NCI-H187 treated with DMSO at 0.1 percent for 48 hours (cell line): ENCODE measurements at places on chromosomes 5 and 9.

DNA sequence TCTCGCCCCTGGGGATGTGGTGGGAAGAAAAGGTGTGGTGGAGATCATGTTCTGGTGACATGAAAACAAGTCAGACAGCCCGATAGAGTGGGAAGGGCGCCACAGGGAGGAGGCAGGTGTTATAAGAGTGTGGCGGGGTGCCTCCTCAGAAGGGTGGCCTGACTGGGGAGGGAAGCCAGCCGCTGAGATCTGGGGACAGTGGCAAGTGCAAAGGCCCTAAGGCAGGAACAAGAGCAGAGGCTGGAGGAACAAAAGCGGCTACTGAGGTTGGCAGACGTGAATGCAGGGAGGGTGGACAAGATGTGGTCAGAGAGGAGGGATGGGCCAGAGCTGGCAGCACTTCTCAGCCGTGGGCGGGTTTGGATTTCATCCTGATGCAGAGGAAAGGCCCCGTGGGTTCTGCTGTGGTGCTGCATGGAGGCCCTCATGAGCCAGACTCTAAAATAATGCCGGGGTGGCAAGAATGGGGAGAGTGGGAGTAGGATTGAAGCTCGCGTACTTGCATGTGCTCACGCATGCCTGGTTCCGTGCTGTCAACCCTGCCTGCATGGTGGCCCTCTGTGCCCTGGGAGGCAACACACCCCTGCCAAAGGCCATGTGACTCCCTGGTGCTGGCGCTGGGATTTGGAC, 89.2 kb downstream of the MVB12B start:
- no peak for DNase-seq

DNA sequence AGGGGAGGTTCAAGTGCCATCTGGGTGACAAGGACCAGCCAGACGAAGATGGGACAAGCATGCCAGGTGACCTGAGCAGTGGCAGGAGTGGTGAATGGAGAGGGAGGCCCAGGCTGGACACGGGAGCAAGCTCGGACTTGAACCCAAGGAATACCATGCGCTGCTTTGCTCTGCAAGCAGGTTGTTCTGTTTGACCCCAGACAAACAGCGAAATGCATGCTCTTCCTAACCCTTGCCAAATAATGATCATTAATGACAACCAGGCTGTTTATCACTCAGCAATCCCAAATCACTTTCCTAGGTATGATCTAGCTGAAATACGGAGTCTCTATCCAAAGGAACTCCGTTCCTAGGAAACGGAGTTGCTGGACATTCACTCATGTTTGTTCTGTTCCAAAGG, 77.4 kb downstream of the PTPDC1 start:
- DNase-seq, result no peak

DNA sequence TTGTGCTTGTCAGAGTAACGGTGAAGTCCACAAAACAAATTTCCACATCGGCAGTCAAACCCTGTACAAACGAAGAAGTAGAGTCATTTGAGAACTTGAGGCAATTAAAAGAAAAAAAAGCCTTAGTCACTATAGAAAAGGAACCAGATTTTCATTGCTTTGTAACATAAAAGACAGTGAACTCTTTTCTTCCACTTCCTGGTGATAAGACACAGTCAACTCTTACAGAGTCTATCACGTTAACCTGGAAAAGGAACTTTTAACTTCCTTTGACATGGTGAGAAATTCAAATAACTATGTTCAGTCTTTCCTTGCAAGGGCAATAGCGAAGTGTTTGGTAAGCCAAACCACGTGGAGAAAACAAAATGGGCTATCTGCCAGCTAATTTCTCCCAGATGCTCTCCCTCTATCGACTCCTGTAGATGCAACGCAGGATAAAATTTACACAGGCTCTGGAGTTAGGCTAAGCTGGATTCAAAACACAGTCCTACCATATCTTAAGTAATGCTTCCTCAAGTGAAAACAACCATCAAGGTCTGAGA, 8.9 kb downstream of the ZFAND5 start:
- DNase-seq, result no peak

- DNase-seq, result no peak
These were observed 10.1 kb downstream of the IGFBPL1 start for GRCh38 chr9:38414040-38414723.

DNA sequence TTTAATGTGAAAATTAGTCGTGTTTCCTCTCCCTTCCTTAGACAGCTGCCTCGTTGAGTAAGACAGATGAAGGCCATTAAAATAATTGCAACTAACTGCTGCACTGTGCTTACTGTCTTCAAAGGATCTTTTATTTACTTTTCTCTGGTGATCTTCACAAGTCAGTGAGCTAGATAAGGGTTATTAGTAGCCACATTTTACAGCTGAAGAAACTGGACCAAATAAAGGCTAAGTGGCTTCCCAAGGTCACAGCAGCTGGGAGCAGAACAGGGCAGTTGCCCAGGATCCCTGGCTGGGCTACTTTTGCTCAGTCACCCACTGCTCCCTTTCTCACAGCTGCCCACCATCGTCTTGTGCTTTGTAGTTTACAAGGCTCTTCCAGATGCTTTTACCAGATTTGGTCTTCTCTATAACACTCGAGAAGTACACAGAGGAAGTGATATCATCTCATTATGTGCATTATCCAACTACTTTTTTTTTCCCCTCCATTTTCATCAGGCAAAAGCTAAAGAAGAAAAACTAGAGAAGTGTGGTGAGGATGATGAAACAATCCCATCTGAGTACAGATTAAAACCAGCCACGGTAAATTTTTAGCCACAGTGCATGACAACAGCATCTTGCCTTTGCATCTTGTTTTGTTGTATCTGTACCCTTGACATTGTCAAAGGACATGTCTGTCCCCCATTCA, 61.8 kb downstream of the ERAP1 start:
- DNase-seq, result no peak

DNA sequence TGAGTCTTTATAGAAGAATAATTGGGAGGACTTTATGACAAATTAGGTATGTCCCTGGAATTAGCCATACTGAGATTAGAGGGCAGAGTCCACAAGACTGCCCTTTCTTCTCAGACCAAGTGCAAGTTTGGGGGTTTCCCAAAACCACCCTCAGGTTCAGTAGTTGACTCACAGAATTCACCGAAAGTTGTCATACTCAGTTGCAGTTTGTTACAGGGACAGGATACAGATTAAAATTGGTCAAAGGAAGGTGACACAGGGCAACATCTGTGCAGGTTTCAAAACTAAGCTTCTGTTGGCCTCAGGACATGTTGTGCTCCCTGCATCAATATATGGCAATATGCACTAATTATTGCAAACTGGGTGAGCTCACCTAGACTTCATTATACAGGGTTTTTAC, 3.8 kb downstream of the RANBP17 start:
- DNase-seq, result no peak

DNA sequence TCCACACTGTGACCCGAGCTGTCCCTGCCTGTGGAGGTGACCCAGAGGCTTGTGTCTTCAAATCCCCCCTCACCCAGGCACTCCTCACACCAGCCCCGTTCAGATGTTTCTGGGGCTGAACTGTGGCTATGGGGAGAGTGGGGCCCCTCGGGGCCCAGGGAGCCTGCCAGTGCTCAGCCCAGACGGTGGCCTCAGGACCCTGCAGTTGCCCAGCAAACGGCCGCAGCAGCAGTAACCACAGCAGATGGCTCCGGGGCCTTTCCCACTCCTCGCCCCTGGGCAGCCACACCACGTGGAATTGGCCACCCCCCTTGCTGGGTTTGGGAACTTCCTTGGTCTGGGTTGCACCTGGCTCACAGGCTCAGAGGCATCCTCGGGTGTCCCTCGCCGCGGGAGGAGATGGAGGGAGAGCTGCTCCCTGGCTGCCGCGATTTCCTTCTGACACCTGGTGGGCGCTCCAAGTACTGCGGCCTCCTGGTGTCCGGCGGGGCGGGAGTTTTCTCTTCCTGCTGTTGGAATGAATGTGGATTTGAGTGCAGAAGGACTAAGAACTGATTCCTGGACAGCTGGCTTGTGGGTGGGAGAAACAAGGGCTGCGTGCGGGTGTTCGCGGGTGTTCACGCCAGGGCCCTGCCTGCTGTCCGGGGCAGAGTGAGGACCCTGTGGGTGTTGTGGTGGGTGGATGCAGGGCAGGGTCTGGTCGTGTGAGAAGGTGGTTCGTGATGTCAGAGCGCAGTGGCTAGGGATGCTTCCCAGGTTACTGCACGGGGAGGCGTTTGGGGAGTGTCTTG, 97.5 kb downstream of the COL5A1 start:
- DNase-seq, result no peak

GRCh38 chr5:53478411-53479044, 1.9 kb upstream of the FST start:
- DNase-seq, result no peak

- no peak for DNase-seq
These were observed 169.9 kb downstream of the SLC28A3 start for GRCh38 chr9:84170521-84171141.

DNA sequence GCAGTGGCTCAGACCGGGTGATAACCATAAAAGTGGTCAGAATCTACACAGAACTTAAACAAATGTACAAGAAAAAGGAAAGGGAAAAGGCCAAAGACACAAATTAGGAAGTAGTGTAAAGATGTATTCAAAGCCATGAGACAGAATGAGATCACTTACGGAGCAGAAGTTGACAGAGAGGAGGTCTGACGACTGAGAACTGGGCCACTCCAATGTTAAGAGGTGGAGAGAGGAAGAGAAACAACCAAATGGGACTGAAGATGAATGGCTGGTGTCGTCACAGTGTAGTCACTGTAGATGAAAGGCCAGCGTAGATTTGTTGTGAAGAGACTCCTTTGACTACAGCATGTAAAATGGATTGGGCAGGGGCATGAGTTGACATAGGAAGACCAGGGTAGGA, 114.4 kb downstream of the DROSHA start:
- no peak for DNase-seq

DNA sequence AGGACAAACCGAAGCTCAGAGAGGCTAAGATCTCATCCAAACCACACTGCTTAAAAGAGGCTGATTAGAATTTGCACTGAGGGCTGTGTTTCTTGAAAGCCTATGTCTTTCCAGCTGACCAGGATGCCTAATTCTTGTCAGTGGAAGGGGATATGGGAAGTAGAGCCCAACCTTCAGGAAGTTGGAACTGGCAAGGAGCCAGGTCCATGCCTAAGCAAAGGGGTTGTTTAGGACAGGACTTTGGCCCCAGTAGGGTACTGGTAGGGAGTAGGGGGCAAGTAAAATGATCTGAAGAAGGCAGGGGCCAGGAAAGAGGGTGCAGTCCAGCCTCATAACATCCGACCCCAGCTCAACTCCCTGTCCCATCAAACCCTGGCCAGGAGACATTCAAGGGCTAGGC, 130.9 kb downstream of the GAS1 start:
- no peak for DNase-seq

DNA sequence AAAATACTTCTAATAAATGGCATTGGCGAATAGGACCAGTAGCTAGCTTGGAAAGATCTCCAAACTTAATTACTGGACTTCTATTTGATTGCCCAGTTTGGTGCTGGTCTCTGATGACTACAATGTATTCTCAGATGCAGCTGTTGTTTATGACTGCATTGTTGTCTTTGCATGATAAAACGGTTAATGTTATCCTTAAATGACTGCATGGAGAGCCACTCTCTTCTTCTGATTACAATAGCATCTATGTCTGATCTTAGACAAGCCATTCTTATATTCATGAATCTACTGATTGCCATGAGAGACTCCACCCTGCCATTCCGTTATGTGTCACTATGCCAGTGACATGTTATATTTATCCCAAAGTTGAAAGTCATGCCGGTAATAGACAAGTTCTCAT, 42.9 kb upstream of the ERBIN start:
- DNase-seq, result no peak

DNA sequence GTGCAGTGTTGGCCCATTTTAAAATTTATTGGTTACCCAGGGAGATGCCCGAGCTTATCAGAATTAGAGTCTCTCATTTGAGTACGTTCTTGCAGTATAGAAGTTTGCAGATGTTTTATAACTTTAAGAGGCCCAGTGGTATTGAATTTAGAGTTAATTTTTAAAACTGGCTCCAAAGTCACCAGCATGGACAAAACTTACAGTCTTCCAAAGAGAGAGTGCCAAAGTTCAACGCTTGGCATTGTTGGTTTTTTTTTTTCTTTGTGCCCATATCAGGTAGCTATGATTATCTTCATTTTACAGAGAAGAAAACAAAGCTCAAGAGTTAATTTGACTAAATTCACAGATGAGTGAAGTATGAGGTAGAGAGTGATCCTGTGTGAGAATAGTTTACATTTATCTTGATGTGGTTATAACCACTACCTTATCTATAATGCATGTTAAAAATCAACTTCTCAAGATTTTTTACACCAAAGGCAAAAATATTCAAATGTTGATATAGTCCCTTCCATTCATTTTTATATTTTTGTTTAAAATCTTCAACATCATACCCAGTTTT, 273.7 kb upstream of the DMRT1 start:
- no peak for DNase-seq
